ENCODE measurements at places on chromosomes 16 and 17. TPM values are rescaled to one million over a fixed set of nuclear protein-coding genes. Genes with fewer than 3 reads are reported as not detected.

GRCh38 chr17:29778956-29779811 is 150.8 kb downstream of the SSH2 start:
- DNase-seq, result peak; percentile 68

GRCh38 chr16:1002399-1003166 is 21.0 kb downstream of the SOX8 start:
- no peak for DNase-seq

Gene CCL8
- not detected for total RNA-seq

Gene OTOP2
- total RNA-seq, result not detected

Gene EME1
- total RNA-seq, result 31.4 TPM

All from neural crest cell (in vitro differentiated cells).